ENCODE measurements at places on chromosomes 7 and 10.

DNA sequence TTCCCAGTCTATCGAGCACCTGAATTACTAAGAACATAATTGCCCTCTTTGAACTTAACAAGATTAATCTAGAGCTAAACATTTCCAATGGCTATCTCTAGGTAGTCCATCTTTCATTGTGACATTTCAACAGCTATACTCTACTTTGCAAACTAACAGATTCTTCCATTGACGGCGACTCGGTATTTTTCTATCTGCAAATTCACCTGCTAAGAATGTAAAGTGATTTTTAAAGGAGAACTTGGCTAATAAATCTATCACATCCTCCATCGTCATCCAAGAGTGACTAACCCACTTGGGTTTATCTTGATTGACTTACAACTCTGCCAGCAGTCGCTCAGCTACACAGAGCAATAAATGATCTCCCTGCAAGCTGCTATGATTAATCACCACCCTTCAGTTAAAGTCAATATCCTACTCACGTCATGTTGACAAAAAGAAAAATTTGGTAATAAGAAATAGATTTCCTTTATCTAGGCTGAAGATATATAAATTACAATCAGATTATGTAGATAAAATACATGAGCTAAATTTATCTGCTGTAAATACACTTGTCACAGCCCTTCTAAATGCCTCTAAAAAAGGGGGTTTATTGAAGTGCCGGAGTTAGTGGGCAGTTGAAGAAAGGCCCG is 99.5 kb downstream of the SFMBT2 start:
- peak; percentile 84 for DNase-seq

- no peak for DNase-seq
These were observed 100.0 kb downstream of the GRID1 start for GRCh38 chr10:86266446-86267242.

DNA sequence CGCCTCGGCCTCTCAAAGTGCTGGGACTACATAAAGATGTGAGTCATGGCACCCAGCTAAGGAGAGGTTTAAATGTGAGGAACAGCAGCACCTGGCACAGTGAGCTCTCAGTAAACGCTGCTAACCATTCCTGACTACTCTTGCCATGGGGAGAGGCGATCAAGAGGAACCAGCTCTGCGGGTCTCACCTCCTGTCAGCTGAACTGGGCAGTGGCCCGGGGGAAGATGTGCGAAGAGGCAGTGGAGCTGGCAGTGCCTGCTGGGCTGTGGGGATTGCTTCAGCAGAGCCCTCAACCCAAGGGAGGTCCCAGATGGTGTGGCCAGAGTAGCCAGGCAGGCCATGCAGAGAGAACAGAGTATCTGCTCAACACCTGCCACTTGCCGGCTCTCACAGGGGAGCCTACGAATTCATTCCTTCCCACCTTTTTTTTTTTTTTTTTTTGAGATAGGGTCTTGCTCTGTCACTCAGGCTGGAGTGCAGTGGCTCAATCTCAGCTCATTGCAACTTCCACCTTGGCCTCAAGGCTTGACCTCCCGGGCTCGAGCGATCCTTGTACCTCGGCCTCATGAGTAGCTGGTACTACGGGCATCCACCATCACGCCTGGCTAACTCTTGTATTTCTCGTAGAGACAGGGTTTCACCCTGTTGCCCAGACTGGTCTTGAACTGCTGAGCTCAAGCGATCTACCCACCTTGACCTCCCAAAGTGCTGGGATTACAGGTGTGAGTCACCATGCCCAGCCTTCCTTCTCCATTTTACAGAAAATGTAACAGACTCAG is 6.8 kb downstream of the POLM start:
- DNase-seq = no peak

DNA sequence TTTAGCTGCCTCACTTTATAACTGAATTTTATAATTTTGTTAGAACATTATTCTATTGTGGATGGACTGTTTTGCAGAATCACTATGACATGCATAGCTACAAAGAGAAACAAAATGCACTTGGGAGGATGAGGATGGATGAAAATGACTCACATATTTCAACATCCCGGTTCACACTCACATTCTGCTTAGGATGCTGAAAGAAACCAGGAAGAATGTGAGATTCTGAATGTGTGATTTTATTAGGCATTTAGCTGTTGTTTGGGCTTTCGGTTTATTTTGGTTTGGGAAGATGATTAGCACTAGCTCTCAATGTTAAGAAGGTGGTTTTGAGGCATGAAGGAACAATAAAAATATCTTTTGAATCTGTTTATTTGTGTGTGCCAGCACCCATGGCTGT is 235.5 kb downstream of the SEMA3E start:
- no peak for DNase-seq

- no peak for DNase-seq
These were observed 199.2 kb downstream of the SEMA3E start for GRCh38 chr7:83449781-83450180.

- DNase-seq = no peak
These were observed 122.2 kb upstream of the MGMT start for GRCh38 chr10:129344731-129345355.

DNA sequence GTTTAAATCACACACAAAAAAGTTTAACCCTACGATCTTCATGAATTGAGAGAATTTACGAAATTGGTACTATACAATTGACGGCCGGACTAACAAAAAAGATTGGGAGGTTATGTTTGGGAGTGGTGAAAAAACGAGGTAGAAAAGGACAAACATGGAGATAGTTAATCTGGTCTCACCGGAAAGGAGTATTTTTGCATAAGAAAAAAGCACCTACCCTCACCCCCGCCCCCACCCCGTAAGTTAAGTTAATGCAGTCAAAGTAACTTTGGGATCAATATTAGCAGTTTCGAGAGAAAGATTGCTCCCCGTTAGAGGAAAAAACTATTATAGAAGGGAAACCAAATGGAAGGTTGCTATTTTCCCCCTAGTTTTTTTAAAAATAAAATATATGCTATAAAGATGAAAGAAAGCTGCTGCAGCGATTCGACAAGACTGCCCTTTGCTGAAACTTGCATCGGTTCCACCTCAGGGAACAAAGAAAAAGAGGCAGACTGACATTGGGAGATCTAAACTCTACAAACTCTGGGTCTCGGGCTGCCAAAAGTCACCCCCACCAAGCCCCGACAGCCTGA is 3.5 kb downstream of the SP8 start:
- no peak for DNase-seq

GRCh38 chr10:130025326-130025725 is 61.3 kb upstream of the EBF3 start:
- DNase-seq = no peak

DNA sequence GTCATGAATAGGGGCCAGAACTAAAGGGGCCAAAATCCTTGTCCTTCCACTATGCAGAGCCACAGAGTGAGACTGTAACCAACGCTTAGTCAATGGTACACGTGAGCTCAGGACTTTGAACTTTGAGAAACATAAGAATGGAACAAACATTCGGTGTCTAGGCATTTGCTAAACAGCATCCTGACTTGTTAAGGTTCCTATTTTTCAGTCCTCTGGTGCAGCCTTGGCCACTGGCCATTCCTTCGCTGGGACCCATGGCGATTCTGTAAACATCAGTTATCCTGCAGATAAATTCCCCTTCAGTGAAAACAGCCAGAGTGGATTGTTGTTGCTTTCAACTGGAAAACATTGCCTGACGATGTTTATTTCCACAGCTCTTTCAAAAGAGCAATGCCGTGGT is 266.8 kb downstream of the SORCS1 start:
- DNase-seq = no peak

GRCh38 chr7:32088451-32088881 is 18.3 kb upstream of the PDE1C start:
- DNase-seq = no peak

DNA sequence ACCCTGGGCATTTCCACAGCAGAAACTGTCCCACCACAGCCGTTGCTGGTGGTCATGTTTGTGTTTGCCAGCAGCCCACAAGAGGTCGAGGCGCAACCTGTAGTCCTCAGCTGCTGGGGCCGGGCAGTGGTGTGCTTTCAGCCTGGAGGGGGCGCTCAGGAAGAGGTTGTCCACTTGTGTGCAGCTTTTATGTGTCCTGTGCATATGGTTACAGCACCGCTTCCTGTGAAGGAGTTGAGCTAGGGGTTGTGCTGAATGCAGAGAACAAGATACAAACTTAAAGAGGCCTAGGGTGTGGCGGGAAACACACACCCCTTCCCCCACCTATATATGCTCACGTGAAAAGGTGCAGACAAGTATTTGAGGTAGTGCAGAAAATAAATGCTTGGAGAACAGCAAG is 29.5 kb upstream of the PFKFB3 start:
- no peak for DNase-seq

GRCh38 chr10:16992611-16993119 is 136.9 kb downstream of the CUBN start:
- DNase-seq = no peak

DNA sequence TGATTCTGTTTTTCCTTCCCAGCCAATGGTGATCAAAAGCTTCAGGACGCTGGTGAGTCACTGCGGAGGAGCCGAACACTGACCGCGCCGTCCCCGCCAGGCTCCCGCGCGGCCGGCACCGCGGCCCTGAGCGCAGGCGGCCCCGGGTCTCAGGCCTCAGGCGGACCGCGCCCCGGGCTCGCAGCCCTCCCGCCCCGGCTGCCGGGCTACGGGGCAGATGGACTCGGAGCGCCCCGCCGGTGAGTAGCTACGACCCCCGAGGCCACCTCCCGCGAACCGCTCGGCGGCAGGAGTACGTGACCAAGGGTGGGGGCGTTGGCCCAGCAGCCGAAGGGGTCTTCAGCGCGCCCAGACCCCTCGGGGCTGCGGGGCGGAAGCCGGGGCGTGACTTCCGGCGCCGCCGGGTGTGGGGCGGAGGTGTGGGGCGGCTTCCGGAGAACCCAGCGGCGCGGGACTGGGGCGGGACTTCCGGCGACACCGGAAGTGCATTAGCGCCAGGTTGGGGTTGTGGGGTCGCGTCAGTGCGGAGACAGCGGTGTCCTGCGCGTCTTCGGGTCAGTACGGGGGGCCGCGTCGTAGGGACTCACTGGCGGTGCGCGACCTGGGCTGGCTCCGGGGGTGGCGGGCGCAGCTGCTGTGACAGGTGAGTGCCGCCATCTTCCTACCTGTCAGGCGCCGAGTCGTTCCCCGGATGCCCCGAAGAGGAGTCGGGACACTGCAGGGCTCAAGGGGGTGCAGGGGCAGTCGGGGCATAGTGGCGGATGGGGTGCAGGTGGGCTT is at the start of gene WDR37:
TSS of gene WDR37 (plus strand) at position 60 of the 780 bp plus-strand sequence. CDS start 15,771 bp downstream, outside the sequence.
- DNase-seq = peak; percentile 82

DNA sequence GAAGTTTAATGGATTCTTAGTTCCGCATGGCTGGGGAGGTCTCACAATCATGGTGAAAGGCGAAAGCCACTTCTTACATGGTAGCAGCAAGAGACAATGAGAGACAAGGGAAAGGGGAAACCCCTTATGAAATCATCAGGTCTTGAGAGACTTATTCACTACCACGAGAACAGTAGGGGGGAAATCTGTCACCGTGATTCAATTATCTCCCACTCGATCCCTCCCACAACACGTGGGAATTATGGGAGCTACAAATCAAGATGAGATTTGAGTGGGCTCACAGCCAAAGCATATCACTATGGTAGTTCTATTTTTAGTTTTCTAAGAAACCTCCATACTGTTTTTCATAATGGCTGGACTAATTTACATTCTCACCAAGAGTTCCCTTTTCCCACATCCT is 36.7 kb downstream of the SPAM1 start:
- no peak for DNase-seq
